ENCODE measurements at places on chromosomes 4 and X. TPM values are rescaled to one million over a fixed set of nuclear protein-coding genes. Genes with fewer than 3 reads are reported as not detected.
A peak's percentile ranks its signal among the peaks of the same experiment; 100 is the strongest.

DNA sequence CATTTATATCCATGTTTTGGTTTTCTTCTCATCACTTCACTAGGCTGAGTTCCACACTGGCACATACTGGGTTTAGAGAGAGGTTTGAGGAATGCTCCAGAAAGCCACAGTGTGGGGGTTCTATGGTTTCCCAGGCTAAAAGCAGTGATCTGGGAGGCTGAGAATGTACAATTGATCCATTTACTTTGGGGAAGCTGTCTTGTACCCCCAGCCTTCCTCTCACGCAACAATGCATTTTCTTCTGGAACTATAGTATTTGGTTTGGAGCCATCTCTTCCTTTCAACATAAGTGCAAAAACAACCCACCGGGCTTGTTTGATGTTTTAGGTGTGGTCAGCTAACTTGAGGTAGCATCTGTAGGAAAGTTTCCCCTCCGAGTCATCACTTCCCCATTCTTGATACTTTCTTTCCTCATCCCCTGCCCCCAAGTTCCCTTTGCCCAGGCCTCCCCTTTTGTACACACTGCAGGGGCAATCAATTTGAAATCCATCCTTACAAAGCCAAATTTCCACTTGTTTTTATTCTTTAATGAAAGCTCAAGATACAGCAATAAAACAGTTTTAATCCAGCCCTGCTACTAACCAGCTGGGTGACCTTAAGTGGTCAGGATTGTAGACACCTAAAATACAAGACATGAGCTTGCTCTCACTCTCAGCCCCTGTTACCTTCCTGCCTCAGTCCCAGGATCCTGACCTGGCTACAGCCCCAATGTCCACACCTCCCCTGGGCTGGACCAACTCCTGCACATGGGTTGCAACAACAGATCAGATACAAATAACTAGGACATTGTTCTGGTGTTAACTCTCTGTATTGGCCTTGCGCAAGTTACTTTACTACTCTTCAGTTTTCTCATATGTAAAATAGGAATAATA, 109.2 kb downstream of the FHDC1 start:
- DNase-seq: no peak

DNA sequence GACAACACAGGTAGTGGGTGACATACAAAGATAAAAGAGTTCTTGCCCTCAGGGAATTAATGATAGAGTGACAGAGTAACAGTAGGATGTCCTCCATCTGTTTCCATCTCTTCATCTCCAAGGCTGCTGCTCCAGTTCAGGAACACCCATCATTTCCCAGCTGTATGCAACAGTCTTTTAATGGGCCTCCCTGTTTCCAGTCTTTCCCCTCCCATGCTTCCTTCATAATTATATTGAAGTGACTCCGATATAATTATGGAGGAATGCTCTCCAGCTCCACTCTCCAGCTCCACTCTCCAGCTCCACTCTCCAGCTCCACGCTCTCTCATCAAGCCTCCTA, 65.3 kb upstream of the MSN start:
- no peak for DNase-seq

- no peak for DNase-seq
Observed at GRCh38 chr4:133597251-133597650, 448.2 kb downstream of the PCDH10 start.

DNA sequence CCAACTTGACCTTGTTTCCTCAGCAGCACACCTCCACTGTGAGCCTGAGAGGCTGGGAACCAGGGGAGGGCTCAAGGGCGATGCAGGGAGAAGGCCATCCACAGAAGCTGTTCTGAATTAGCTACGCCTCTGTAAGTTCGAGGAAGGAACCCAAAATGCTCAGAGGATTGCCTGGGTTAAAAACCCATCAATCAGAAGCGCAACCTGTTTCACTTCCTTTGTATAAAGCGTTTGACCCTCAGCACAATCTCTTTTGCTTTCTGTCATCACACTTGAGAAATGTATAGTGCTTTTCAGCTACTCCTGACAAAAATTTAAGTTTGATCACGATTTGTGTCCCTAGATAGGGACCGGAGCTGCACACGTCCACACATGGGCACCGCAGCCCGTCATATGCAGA, 48.0 kb upstream of the MAP3K15 start:
- DNase-seq: no peak

- no peak for DNase-seq
Observed at GRCh38 chr4:164039482-164039881, 545.0 kb downstream of the TMA16 start.

DNA sequence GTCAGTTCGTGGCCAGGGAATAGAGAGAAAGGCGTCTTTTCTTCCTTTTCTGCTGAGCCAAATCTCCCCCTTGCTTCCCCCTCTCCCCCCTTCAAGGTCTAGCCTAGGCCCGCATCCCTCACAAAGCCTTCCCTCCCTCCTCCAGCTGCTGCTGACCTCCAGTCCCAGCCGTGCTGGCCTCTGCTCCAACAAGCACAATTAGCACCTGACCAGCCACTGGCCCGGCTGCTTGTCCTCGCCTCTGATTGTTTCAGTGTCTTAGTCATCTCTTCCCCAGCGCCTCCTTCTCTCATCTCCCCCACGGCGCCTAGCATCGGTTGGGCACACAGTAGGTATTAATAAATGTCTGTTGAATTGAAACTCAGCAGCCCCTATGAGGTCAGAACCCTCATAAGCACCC, 4.2 kb downstream of the ELF4 start:
- DNase-seq: peak; percentile 55

The MSX1 gene
- polyA plus RNA-seq: 1.8 TPM

The CTBP1 gene
- polyA plus RNA-seq: 145 TPM

The RAB33A gene
- polyA plus RNA-seq: 0.40 TPM

The LAP3 gene
- polyA plus RNA-seq: 30.2 TPM

The LIMCH1 gene
- 30.8 TPM for polyA plus RNA-seq

The PPEF2 gene
- polyA plus RNA-seq: 0.03 TPM

The PRDM8 gene
- polyA plus RNA-seq: 4.7 TPM

The ASMT gene
- 0.40 TPM for polyA plus RNA-seq
